ENCODE measurements at places on chromosomes 4 and X.

GRCh38 chrX:30308263-30309138, 689 bp downstream of the NR0B1 start:
- no peak for DNase-seq

- DNase-seq: no peak
Measured at GRCh38 chrX:119784747-119785446, 6.5 kb downstream of the RPL39 start.

- DNase-seq: no peak
Measured at GRCh38 chrX:23952984-23953907, 45.4 kb downstream of the CXorf58 start.

GRCh38 chr4:173509036-173510001, 20.7 kb downstream of the HAND2 start:
- no peak for DNase-seq

DNA sequence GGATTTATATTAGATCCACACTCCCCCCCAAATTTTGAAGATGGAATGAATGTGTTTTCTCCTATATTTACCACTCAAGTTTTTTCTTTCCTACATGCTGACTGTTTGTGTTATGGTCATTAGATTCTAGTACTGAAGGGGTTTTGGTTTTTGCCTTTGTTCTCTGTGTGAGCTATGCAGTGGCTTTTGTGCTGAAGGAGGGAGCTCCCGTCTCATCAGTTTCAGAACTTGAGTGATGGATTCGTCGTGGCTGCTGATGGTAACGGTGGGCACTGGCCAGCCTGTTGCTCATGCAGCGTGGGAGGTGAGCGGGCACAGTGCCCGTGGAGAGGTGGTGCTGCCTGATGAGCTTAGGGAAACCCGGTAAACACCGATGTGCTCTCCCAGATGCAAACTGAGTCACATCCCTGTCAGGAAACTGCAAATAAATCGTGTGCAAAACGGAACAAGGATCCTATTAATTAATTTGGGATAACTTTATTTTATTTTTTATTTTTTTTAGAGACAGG, 101.5 kb downstream of the SORBS2 start:
- DNase-seq: no peak

DNA sequence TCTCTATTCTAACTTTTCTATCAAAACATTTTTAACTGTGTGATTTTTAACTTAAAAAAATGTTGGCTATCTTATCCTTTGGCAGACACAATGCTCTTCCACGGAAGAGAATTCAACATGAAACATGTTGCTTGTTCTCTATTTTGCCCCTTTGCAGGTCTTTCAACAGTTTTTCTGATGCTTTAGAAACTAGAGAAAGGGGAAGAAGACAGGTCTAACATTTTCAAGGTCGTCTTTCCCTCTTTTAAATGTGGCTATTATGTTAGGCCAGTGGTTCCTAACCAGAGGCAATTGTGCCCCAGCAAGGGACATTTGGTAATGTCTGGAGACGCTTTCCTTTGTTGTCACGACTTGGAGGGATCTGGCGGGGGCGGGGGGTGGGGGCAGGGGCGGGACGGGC, 95.0 kb downstream of the SH3KBP1 start:
- DNase-seq: no peak

DNA sequence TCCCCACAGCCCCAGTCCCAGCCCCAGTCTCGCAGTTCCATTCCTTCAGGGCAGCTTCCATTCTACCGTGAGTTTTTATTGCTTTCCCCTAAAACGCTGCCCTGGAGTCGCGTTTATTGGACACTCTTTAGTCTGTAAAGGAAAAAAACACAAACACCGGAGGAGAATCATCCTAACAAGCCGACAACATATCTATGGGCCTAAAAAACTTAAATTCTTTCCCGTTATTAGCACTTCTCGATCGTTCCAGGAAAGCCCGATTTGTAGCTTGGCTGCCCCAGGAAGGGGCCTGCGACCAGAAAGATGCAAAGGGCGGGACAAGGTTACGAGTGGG, 178.5 kb downstream of the CBR4 start:
- no peak for DNase-seq

DNA sequence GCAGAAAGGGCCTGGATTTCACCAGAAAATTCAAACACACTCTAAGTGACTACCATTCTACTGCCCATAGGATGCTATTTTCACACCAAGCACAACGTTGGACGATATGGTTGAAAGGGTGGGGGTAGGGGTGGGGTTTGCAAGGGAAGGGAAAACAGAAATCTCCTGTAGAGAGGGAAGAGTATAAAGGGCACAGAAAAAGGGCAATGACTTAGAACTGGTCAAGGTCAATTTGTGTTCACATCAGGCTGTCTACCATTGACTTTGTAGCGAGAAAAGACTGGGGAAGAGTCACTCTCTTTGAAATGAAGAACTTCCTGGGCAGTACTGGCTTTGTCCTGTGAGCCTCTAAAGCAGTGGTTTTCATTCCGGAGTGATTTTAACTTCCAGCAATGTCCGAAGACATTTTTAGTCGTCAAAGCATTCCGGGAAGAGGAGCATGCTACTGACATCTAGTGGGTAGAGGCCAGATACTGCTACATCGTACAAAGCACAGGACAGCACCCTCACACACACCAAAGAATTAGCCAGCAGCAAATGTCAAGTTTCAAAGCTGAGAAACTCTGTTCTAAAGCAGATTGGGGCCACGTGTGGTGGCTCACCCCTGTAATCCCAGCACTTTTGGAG, 48.4 kb upstream of the SLC7A3 start:
- DNase-seq: no peak

- DNase-seq: no peak
Measured at GRCh38 chr4:89653012-89653411, 183.9 kb downstream of the SNCA start.

GRCh38 chrX:84415140-84415539, 87.1 kb downstream of the HDX start:
- DNase-seq: no peak

GRCh38 chrX:24392709-24393108, 32.3 kb downstream of the SUPT20HL1 start:
- no peak for DNase-seq

DNA sequence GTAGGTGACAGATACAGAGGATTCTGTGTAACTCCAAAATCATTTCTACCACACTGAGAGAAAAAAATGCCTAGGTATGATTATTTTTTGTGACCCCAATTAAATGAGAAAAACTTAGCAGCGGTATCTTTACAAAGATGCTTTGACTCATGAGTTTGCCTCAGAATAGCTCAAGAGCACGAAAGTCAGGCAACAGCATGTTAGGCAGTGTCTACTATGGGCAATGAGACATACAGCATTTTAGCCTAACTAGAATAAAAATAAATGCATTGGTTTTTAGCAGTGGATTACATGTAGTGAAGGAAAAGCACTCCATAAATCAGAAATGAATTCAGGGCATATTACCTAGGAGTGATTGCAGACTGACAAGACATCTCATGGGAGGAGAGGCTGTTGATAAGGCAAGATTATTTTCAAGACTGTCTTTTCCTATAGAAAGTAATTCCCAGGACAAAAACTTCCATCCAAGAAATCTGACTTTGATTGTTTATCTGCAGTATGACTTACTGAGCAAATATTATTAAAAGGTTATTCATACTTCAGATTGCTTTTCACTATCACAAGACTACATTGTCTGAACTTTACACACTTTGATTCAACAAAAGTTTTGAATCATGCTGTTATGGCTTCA, 3.6 kb downstream of the ANXA10 start:
- no peak for DNase-seq

DNA sequence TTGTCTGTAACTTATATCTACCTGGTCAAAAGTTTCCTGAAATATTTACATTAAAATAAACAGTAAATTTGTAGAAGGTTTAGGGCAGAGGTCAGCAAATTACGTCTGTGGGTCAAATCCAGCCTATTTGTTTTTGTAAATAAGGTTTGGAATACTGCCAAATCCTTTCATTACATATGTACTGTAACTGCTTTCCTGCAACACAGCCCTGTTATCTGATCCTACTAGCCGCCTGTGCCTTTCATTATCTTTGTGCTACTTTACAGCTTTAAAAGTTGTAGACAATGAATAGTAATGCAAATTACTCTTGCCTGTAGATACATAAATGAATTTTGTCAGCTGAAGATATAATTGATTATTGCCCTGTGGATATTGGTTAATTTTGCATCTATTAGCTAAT, 369.6 kb upstream of the SLC7A11 start:
- DNase-seq: no peak

DNA sequence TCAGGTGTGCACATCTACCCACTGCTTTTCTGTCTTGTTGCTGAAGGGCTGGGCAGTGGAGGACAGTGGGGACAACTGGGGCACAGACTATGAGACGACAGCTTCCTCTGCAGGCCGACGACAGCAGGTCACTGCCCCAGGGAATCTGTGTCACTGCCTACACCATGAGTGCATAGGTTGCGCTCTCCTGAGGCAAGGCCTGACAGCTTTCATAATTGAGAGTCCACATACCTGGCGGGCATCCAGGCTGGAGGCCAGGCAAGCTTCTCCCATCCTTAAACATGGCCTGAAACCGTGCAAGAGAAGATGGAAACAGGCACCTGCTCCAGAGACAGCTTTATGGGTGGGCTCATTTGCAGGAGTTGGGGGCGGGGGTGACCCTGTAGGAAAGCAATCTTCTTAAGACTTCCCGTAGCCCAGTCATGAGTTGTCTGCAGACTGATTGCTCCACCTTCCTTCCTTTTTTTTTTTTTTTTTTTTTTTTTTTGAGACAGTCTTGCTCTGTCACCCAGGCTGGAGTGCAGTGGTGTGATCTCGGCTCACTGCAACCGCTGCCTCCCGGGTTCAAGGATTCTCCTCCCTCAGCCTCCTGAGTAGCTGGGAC, 2.9 kb downstream of the ANOS1 start:
- DNase-seq: no peak

DNA sequence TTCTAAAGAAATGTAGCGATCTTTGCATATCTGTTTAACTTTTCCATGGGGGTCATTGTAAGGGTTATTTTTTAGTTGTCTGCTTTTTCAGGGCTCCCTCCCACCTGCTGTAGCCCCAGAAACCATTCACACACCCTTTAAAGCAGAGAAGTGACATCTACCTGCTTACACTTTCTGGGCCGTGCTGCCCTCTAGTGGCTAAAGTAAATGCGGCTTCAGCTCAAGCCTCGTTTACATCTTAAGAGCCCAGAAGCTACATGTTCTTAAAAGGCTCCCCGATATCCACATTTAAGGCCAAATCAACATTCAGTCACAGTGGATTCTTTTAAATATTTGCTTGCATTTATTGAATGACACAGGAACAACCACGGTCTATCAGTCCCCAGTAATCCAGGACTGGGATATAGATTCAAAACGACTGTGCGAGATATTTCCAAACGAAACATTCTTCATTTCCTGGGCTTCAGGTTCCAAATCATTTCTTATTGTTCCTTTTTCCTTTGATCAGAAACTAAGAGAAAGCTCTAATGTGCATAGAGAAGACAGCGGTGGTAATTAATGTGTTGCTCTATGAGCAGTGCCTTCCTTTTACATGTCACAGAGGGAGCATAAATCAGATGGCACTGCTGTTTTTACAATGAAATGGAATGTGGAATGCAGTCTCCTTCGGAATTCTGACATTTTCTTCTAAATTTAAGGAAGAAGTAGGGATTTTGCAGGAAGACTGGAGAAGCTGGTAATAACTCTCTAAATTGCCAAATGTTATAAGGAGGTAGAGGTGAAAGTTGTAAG, 119.9 kb downstream of the RASGEF1B start:
- no peak for DNase-seq

DNA sequence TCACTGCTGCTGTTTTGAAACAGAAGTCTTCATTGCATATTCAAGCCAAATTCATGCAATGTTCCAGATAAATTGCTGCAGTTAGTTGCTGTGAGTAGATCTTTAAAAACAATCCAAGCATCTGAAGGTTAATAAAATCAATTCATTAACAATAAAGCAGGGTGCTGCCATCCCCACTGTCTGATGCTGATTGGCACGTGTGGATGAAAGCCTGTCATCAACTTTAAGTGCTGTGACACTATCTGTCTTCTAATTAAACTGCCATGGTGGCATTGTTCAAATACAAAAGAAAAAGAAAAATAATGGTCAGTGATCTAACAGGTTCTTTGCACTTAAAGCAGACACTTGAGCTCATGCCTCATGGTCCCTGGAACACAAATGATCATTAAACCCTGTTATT, 63.0 kb upstream of the MND1 start:
- no peak for DNase-seq

DNA sequence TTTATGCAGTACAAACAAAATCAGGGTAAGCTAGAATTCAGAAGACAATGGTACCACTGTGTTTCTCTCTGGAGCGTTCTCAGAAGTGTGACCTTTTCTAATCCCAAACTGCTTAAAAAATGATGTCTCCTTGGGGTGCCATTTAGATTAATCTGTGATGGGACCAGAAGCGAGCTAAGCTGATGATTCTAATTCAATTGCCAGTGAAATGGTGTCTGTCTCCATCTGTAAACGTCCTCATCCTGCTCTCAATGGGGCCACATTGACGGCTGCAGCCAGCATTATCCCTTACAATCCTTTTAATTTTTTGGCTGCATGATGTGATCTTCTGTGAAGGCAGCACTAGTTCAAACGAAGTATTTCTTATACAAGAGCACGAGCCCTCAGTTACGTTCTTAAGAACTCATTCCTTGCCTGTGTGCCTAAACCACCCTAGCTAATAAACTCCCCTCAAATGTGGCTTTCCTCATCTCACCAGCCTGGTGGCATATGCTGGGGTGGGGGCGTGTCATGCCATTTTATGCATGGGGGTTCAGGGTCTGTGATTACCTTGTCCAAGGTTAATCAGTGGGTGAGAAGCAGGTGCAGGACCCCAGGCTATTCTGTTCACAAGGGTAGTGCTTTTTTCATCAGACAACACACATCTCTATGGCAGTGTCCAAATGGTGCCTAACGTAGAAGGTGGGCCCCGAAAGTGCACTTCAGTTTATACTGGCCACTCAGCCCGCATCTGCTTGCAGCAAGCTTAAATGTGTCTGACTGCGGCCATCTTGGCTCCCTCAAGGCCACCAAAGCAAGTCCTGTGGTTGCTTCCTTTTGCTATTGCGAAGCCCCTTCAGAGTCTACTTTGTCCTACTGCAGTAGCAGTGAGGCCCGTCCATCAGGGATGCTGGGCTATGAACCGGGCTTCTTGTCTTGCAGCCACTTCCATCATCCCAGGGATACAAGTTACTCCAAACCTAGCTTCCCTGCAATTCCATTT, 45.7 kb upstream of the SLC2A9 start:
- DNase-seq: no peak

- peak; percentile 71 for DNase-seq
Measured at GRCh38 chr4:153127760-153128494, 76.3 kb upstream of the TRIM2 start.

GRCh38 chrX:139692908-139693307, 15.1 kb downstream of the MCF2 start:
- no peak for DNase-seq

DNA sequence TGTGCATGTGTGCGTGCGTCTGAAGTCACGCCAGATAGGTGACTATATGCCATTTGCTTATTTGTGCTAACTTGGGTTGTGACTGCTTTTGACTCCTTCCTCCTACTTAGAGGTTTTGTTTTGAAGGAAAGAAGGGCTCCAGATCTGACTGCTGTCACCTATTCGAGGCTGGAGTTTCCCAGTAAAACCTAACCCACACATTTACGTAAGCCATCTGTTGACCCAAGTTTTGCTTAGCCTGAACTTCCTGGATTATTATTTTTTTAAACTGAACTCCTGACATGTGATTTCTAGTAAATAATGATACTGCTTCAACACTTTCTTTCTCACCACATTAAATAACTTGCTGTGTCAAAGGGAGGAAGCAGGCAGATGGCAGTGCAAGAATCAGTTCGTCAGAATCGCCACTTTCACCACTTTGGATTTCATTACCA, 41.5 kb downstream of the DTHD1 start:
- no peak for DNase-seq

GRCh38 chr4:8647626-8648025, 55.1 kb downstream of the CPZ start:
- no peak for DNase-seq

Measured in activated CD8-positive, alpha-beta memory T cell treated with anti-CD3 and anti-CD28 coated beads for 1 hour (primary cell).